ENCODE measurements at places on chromosomes 12 and 14.

DNA sequence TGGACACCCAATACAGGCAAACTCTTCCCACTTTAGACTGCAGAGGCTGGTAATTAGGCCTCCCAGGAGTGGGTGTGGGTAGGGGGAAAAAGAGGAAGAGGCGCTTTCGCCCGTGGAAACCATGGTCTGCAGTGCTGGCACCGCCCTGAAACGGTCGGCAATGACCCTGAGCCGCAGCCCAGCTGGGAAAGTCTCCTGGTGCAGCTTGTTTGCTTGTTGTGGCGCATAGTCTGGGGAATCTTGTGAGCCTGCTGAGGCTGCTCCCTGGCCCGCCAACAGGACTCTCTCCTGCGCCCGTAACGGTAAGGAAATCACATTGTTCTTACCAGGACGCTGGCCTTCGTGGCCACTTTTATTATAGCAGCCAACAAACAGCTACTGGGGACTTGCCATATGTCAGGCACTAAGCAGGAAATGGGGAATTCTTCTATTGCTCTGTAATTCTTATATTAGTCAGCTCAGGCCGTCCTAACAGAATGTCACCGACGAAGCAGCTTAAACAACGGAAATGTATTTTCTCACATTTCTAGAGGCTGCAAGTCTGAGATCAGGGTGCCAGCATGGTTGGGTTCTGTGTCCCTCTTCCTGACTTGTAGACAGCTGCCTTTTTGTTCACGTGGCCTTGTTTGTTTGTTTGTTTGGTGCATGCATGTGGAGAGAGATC, 52.5 kb upstream of the RIN3 start:
- no peak for DNase-seq

- DNase-seq = no peak
Observed at GRCh38 chr12:71036526-71036925, 116.0 kb upstream of the PTPRR start.

GRCh38 chr14:33356181-33356580, 417.5 kb downstream of the NPAS3 start:
- DNase-seq = no peak

- DNase-seq = no peak
Observed at GRCh38 chr12:128823216-128823915, 392 bp downstream of the SLC15A4 start.

GRCh38 chr12:9699898-9700605, 30.5 kb downstream of the CLEC2D start:
- no peak for DNase-seq

DNA sequence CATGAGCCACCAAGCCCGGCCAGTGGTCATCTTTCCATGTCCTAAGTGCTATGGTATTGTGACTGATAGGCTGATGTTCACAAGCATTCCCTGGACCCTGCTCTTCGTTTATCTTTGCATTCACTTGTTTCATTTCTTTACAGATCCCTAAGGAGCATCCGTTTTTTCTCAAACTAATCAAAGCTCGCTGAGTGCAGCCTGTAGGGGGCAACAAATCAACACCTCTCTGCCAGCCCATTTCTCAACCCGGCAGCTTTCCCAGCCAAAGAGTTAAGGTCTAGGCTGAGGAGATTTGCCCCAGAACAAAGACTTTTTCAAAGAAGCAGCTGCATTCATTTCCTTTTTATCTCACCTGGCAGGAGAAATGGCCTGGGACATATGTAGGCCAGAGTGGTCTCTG, 12.1 kb downstream of the SIRT4 start:
- no peak for DNase-seq

GRCh38 chr14:85531141-85531586, 1.2 kb downstream of the FLRT2 start:
- no peak for DNase-seq

- DNase-seq = no peak
Observed at GRCh38 chr14:100450049-100450448, 126.9 kb downstream of the SLC25A47 start.

DNA sequence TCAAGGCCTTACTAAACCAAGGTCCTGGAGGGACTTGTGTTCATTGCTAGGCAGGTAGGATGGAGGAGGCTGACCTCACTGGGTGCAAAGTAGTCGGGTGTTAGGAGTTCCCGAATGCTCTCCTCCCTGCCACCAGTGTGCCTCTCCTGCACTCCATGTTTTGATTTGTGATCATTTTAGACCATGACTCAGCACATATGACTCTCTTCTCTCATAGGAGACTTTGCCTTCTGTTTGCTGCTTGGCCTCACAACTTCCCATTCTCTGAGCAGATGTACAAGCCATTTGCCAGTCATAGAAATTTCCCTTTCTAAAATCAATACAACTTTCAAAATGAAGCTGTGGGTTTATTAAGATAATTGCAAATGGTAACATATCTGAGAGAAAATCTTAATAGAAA, 46.6 kb upstream of the LRIG3 start:
- no peak for DNase-seq

GRCh38 chr12:60980558-60980957, 1279.6 kb upstream of the USP15 start:
- DNase-seq = no peak

- DNase-seq = no peak
Observed at GRCh38 chr12:81588235-81589008, 170.7 kb downstream of the PPFIA2 start.

- no peak for DNase-seq
Observed at GRCh38 chr12:29519585-29520182, 22.2 kb upstream of the OVCH1 start.

DNA sequence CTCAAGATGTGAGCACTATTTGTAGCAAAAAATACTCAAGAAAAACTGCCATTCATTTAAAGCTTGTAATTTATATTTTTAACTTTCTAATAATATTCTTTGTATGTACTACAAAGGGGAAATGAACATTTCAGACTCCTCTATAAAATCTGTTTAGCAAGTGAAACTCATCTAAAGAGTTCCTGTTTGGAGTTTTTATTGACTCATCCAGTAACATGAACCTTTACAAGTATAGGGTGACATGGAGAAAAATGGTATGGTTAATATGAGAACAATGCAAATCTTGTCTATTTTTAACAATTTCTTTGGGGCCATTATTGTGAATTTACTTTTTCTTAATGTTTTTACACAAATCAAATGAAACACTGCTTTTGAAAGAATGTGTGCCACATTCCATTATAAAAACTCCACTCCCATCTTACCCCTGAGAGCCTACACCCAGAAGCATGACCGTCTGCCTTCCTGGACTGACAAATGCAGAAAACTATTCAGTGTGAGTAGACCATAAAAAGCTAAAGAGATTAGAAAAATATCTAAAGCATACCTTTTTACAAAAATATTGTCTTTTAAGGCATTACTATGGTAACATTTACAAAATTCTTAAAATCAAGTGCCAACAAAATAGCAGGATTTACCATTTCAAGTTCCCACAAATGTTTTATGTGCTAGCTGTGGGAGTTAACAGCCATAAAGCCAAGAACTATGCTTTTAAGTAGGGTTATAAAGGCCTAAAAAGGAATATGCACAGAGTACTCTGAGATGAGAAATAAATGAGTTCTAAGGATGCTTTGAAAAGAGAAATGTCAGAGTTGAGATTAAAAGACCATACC, 144.0 kb downstream of the ADAMTS20 start:
- no peak for DNase-seq

Data from stimulated activated CD8-positive, alpha-beta memory T cell treated with anti-CD3 and anti-CD28 coated beads, Interleukin-7, amount 100 ng/mL, for 1 hour (primary cell).